ENCODE measurements at places on chromosomes 3 and 15.

GRCh38 chr3:184058029-184058428 is 5.2 kb downstream of the HTR3C start:
- DNase-seq, result no peak

DNA sequence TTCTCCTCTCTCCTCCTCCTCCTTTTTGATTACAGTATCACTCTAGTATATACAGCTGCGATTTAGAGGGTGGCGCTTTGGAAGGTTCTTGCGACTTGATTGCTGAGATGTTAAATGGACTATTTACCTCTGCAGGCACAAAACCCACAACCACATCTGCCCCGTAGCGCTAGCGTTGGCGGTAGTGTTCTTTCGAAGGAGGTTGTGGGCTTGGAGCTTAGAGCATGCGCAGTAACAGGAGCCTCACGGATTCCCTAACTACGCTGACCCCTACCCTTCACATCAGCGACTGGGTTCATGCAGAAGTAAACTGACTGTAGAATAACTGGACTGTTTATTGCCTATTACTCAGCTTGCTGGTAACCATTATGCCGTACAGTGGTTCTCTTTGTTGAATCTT is 58.0 kb downstream of the CGGBP1 start:
- DNase-seq, result peak; percentile 17

GRCh38 chr15:36313021-36313420 is 266.4 kb upstream of the CDIN1 start:
- DNase-seq, result no peak

DNA sequence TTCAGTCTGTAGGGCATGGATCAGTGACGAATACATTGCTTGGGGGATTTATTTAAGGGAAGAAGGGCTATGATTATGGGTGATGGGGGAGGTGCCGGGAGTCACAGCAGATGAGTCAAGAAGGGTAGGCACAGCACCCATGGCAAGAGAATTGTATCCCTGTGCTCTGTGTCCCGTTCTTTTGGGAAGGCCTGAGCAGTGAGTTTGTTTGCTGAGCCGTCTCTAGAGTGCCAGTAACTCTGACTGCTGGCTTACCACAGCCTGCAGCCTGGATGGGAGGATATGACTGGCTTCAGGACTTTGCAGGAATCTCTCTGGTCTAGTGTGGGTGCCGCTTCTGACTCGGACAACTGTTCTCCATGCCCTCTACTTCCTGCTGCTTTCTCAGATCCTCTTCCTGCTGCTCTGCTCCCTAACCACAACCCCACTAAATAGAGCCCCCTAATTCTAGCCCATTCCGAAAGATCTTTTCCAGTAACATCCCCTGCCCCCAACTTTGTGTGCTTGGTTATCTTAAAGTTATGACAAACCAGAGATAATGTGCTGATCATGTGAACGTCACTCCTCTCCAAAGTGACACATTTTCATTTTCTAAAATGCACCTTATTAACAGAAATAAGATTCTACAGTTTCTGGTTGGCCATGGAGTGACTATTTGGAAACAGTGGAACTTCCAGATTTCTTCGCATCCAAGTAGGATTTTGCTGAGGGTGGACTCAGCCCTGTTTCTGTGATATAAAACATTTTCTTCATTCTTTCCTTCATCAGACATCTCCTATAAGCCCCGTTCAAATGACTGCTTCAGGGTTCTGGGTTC is 239.0 kb downstream of the SLCO3A1 start:
- DNase-seq, result no peak

- DNase-seq, result peak; percentile 67
These were observed at the start of gene ZBTB20 for GRCh38 chr3:115146418-115147328. TSS of gene ZBTB20 (minus strand) at chr3:115147288.

GRCh38 chr3:177968891-177969290 is 567.3 kb upstream of the KCNMB2 start:
- DNase-seq, result no peak

- no peak for DNase-seq
These were observed 81.3 kb downstream of the VGLL4 start for GRCh38 chr3:11562277-11562881.

GRCh38 chr3:71006810-71007785 is 576.4 kb downstream of the FOXP1 start:
- DNase-seq, result peak; percentile 50

- DNase-seq, result no peak
These were observed 261.8 kb upstream of the CBLB start for GRCh38 chr3:106130384-106131198.

All from CD4-positive, alpha-beta T cell treated with Interleukin-4 for 4 hours (primary cell).